ENCODE measurements at places on chromosomes 1 and 21.

- no peak for DNase-seq
These were observed 2.7 kb downstream of the DHRS3 start for GRCh38 chr1:12615159-12615864.

DNA sequence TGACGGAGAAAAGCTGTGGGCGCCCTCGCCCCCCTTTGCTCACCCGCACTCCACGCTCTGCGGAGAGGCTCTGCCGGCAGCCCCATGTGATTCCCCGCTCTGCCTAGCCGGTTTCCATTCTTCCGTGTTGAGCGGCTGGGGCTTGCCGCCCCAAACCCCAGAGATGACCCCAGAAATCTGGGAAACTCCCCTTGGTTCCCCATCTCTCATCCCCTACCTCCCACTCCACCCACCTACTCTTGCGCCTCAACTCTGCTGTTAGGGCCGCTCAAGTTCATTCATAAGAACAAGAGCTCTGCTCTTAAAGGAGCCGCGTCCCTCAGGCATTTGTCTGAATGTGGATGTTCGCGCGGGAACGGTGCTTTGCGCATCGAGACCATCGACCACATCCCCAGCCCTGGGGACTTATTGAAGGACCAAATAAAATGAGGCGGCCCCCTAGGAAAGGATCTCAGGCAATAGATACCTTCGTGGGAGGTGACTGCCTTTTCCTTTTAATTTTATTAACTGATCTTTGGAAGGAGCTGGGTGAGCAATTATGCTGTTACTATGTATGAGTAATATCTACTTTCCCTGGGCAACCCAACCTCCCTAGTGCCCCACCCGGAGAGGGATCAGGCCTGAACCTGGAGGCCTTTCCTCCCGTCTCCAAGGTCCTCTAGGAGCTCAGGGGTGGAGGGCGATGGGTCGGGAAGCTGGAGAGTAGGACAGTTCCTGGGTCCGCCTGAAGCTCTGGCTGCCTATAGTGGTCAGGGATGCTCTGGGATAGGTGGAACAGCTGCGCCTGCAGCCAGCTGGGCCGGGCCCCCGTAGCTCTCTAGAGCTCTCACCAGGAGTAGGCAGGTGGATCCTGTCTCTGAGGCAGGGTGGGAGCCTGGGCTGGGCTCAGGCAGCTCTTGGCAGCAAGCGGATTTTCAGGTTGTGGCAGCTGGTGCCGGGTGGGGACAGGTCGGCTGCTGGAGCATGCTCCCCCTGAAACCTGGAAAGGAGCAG is 898 bp downstream of the MFSD2A start:
- DNase-seq, result no peak

GRCh38 chr21:29342363-29342957 is 43.7 kb downstream of the BACH1 start:
- no peak for DNase-seq

DNA sequence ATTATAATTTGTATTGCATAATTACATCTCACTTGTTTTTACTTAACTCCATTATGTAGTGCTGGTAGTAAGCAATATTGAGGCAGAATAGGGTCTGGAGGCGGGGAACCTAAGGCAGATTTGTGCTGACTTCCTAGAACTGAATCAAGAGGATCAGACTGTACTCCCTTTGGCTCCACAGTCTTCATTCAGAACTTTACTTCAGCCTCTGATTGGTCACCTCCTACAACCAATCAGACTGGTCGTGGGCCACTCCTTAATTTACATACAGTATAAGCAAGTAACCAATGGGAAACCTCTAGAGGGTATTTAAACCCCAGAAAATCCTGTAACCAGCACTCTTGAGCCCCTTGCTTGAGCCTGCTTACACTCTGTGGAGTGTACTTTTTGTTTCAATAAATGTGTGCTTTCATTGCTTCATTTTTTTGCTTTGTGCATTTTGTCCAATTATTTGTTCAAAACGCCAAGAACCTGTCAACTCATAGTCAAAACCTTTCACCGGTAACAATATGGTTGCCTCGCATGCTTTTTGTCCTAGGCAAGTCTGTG is 31.6 kb downstream of the ZBTB8OS start:
- no peak for DNase-seq

DNA sequence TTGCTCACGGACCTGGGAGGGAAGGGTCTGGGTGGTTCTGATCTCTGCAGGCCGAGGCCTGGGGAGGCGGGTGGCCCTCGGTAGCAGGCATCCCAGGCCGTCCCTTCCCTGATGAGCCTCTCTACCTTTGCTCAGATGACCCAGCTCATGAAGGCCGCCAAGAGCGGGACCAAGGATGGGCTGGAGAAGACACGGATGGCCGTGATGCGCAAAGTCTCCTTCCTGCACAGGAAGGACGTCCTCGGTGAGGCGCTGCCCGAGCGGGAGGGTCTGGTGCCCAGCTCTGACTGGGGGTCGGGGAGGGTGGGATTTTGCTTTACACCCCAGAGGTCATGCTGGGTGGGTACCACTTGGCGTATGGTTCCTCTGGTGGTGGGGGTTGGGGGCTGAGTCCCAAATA is 76.5 kb downstream of the ARHGEF10L start:
- DNase-seq, result no peak

GRCh38 chr1:78676347-78676982 is 26.8 kb downstream of the IFI44 start:
- DNase-seq, result peak; percentile 46

- DNase-seq, result no peak
These were observed 5.0 kb downstream of the JMJD4 start for GRCh38 chr1:227729881-227730629.

DNA sequence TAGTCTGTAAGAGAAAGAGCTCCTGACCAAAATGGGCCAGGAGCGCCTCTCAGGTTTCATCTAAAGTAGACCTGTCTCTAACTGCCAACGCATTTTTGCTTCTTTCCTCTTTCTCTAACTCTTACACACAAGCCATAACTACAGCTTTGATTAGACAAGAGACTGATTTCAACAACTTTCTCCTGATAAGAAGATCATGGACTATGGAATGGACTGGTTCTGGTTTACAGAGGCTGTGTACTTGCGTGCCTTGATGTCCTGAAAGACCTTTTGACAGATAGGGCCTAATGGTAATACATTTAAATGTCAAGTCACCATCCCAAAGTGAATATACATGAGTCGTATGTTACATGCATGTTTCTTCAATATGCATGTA is 3.7 kb upstream of the SETD4 start:
- DNase-seq, result no peak

- no peak for DNase-seq
These were observed 17.9 kb upstream of the HSPG2 start for GRCh38 chr1:21955058-21955457.

DNA sequence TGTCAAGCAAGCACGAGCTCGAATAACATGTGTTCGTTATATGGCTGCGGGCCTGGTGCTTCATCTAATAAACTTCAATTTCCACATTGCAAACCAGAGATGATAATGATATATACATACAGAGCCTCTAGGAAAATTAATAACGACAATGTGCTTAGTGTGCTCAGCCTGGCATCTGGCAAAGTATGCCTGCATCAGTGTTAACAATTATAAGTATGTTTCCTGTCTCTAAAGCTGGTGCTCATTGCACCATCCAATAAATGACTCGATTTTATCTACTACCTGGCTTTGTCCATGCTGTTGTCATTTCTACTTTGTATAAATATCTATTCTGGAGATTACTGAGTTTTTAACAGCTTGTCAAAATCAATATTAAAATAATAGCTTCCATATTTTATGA is 1402.6 kb downstream of the MRPL39 start:
- no peak for DNase-seq

DNA sequence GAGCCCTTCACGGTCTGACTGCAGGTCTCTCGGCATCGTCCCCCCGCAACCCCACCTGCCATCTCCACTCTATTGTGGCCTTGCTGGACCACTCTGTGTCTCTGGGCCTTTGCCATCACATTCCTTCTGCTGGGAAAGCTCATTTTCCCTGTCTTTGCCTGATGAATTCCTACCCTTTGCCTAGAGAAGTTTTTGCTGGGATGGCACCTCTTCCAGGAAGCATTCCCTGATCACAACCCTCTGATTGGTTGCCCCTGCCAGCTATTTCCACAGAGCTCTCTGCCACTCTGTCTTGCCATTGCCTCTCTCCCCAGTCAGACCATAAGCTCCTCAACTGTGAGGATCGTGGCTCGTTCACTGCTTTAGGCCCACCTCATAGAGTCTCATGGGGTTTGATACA is 28.9 kb upstream of the GPR37L1 start:
- no peak for DNase-seq

- no peak for DNase-seq
These were observed 4.5 kb upstream of the KIAA1614 start for GRCh38 chr1:180908074-180908765.

DNA sequence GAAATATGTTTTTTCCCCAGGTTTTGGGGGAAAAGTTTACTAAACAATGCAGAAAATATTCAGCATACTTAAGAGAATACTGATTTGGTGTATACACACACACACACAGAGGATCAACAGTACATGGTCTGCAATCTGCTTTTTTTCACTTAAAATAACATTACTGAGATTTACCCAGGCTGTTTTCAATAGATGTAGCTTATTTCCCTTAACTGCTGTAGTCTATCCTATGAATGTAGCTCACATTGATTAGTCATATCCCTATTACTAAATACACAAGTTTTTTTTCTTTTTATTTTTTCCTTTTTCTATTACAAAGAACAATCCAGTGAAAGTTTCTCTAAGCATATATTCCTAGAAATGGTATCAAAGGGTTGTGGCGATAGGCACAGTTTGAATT is 266.7 kb upstream of the GREM2 start:
- no peak for DNase-seq

DNA sequence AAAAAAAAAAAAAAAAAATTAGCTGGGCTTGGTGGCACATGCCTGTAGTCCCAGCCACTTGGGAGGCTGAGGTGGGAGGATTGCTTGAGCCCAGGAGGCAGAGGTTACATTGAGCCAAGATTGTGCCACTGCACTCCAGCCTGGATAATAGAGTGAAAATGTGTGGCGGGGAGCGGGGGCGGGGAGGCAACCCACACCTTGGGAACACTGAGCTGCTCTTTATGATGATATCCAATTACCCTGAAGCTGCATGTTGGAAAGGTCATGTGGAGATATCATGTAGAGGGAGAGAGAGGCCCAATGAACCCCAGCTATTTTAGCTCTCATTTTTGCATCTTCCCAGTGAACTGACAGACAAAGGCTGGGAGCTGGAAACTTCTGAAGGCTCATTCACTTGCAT is 48.3 kb upstream of the ZNF648 start:
- DNase-seq, result no peak

DNA sequence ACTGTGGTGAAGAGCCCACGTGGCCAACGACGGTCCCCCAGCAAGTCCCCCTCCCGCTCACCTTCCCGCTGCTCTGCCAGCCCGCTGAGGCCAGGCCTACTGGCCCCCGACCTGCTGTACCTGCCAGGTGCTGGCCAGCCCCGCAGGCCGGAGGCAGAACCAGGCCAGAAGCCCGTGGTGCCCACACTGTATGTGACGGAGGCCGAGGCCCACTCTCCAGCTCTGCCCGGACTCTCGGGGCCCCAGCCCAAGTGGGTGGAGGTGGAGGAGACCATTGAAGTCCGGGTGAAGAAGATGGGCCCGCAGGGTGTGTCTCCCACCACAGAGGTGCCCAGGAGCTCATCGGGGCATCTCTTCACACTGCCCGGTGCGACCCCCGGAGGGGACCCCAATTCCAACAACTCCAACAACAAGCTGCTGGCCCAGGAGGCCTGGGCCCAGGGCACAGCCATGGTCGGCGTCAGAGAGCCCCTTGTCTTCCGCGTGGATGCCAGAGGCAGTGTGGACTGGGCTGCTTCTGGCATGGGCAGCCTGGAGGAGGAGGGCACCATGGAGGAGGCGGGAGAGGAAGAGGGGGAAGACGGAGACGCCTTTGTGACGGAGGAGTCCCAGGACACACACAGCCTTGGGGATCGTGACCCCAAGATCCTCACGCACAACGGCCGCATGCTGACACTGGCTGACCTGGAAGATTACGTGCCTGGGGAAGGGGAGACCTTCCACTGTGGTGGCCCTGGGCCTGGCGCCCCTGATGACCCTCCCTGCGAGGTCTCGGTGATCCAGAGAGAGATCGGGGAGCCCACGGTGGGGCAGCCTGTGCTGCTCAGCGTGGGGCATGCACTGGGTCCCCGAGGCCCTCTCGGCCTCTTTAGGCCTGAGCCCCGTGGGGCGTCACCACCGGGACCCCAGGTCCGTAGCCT is 46.8 kb downstream of the TRIM11 start:
- no peak for DNase-seq

DNA sequence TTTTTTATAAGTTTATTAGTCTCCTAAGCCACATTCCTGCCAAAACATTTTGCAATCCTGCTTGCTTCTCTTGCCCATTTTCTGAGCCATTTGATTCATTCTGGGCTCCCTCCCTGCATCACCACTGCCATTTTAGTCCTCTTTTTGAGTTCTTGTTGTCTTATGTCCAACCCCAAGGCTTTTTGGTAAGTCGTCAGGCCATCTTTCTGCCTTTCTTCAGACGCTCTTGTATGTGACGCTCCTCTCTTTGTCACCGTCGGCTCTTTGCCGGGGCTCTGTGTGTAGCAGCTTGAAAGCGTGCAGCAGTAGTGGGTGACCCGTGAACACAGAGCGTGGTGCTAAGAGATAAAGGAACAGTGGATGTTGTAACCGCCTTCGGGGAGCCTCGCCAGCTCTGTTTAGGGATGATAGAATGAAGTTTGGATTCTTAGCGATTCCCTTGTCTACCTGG is 14.6 kb downstream of the HUNK start:
- DNase-seq, result peak; percentile 49

DNA sequence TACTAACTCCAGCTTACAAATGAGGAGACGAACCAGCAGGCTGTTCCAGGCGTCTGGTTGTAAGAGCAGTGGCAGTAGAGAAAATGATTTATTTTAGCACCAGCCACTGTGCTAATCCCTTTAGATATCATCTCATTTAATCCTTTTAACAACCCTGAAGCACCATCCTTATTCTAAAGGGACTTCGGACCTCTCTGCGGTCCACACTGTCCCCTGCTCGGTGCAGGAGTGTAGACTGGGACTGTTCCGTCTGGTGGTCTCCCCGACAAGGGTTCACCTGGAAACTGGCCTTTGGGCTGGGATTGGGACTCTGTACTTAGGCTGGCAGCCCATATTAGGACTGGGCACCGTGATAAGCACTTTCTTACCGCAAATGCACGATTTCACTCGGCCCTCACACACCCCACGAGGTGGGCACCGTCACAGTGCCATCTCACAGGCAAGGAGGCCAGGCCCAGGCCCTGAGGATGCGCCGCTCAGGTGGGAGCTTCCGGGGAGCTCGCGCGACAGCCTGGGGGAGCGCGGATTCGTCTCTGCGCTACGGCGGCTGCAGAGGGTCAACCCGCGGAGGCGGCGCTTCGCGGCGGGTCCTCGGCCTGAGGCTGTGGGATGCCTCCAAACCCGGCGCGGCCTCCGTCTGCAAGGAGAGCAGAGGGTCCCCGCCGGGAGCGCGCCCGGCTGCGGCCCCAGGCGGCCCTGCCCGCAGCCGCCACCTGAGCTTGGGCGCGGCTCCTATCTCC is 45.2 kb downstream of the ATP1A1 start:
- DNase-seq, result peak; percentile 89

GRCh38 chr1:52554267-52554640 is 1.4 kb upstream of the TUT4 start:
- DNase-seq, result no peak

GRCh38 chr1:100510451-100510850 is 27.5 kb upstream of the GPR88 start:
- no peak for DNase-seq

- no peak for DNase-seq
These were observed 368.5 kb upstream of the SNX7 start for GRCh38 chr1:98292994-98293393.

- no peak for DNase-seq
These were observed 104.4 kb downstream of the GALNT2 start for GRCh38 chr1:230171356-230172015.
